ENCODE measurements at places on chromosomes 3 and 15.

DNA sequence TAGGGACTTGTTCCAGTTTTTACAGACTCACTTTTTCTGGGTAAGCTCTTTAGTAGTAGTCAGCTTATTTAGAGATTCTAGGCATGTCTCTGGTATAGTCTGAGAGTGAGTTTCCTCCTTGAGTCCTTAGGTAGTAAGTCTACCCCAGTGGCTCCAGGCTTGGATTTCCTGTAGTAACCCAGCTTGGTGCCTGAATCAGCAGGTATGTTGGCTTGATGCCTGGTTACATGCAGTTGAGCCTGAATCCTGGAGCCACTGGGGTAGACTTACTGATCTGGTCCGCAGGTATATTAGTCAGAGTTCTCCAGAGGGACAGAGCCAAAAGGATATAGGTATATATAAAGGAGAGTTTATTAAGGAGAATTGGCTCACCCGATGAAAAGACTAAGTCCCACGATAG, 85.8 kb upstream of the RBMS3 start:
- no peak for DNase-seq

DNA sequence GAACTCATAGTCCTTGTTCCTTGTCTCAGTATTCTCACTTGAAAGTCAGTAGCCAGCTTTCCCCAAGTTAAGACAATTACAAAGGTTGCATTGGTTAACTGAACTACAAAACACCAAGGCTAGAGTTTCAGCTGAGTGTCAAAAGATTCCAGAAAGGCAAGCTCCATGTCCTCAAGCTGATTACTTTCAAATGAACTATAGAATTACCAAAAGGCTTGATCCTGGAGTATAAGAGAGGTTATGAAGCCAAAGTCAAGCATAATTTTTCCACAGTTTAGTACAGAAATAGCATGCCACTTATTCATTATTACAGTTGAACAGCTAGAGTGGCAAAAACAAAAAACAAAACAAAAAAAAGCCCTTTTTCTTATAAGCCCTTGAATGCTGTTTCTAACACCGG, 51.9 kb downstream of the ZBTB20 start:
- DNase-seq: no peak

DNA sequence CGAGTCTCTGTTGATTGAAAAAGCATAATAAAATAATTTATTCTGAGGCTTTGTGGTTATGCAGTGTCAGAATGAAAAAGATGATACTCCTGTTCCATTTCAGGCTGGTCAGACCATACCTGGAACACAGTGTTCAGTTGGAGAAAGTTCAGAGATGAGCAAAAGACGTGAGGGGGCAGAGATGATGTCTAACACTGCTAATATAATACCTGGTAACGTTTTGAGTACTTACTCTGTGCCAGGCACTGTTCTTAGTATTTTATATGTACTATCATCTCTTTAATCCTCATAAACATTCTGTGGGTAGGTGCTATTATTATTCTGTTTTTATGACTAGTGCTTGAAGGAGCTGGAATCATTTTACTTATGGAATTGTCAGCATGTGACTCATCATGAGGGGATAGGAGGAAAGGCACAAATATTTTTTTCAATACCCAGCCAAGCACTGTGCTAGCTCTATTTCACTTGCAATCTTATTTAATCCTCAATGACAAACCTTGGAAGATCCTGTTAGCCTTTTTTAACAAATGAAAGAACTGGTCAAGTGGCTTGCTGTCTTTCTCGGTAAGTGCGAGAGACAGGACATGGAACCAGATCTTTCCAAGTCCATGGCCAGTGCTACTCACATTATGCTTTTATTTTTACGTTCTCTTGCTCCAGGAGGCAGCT, 31.8 kb downstream of the IQGAP1 start:
- no peak for DNase-seq

GRCh38 chr15:35319354-35319753, 226.6 kb downstream of the DPH6 start:
- DNase-seq: no peak

- no peak for DNase-seq
Measured at GRCh38 chr3:38549957-38550840, 54.1 kb downstream of the EXOG start.

DNA sequence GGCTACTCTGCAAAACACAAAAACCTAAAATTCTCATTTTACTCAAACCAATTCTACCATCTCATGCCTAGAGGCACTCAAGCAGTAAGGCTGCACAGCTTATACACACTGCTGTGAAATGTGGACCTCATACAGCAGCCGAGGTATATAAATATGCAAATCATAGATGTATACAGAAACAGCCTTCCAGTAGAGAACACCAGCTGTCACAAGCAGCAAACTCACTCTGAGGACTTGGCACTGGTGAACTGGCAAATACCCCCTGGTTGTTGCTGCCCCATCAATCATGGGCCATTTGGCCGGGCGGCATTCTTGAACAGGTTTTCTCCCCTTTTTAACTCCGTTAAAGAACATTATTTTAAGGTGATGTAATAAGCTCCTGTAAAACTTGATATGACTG, 378.0 kb downstream of the LSAMP start:
- DNase-seq: no peak

GRCh38 chr3:16665282-16665741, 60.1 kb upstream of the DAZL start:
- no peak for DNase-seq

GRCh38 chr15:96891046-96891445, 560.5 kb downstream of the NR2F2 start:
- DNase-seq: no peak

- no peak for DNase-seq
Measured at GRCh38 chr3:187291512-187292132, at the start of gene MASP1. TSS of gene MASP1 (minus strand) at chr3:187291737. CDS start at chr3:187291632, 105 bp downstream.

GRCh38 chr3:119428538-119428937, 34.9 kb downstream of the TMEM39A start:
- DNase-seq: no peak

DNA sequence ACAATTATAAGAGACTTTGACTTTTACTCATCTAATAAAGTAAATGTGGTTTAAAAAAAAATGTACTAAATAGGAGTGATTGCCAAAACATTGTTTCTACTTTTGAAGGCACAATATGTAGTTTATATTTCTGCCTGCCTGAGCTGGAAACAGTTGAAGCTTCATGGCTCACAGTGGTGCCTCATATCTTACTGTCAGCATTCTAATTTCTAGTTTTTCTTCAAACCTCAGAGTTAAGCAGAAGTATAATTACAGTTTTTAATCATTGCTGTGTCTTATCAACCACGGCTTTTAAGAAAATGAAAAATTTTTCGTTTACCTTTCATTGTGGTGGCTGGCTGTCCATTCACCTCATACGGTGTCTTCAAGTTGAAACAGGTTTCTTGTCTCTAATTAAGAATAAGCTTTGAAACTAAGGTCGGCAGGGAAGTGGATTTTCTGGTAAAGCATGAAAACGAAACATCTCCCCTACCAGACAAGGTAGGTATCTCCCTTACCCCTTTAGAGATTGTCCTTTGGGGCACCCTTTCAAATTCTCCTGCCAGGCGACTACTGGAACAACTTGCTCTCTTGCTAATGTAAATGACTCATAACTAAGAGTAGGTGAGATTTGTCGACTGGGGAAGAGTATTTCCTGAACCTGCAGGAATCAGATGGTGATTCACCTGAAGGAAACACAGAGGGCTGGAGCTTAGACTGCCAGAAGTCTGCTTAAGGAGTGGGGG, at the start of gene GPR87:
Gene GPR87, minus strand, starts transcription at position 554 of the 725 bp plus-strand sequence. CDS start 16,720 bp downstream, outside the sequence.
- DNase-seq: no peak

GRCh38 chr3:46407970-46408369, 911 bp downstream of the CCRL2 start:
- peak; percentile 78 for DNase-seq

- DNase-seq: no peak
Measured at GRCh38 chr3:43481375-43481774, 140.4 kb downstream of the ANO10 start.

- no peak for DNase-seq
Measured at GRCh38 chr3:136465296-136465695, 215.2 kb downstream of the PCCB start.

DNA sequence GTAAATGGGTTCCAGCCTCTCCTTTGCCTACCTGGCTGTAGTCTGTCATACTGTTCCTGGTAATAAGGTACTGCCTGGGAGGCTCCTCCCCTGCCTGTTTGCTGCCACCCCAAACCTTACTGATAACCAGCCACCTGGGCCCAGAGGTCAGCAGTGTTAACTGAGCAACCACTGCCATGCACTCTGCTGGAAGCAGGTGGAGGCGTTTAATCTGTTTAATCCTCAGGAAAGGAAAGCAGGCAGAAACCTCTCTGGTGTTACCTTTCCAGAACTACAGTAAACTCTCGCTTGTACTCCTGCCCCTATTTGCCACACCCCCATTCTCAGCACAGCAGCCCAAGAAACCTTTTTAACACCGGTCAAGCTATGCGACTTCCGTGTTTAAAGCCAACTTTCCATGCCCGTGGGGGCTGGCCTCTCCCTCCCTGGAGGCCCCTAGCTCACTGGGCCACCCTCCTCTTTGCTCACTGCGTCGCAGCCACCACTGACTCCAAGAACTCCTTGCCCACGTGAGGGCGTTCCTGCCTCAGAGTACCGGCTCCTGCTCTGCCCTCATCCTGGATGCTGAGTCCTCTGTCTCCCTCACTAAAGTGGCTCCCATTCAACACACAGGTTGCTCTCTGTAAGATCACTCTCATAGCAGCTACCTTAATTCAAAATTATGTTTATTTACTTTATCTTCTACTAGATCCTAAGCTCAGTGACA, 8.3 kb downstream of the BDH1 start:
- DNase-seq: no peak

GRCh38 chr15:48221885-48222284, 15.8 kb downstream of the SLC12A1 start:
- no peak for DNase-seq

- no peak for DNase-seq
Measured at GRCh38 chr15:36359286-36359685, 220.1 kb upstream of the CDIN1 start.

GRCh38 chr3:51670053-51670822, 814 bp upstream of the TEX264 start:
- no peak for DNase-seq

DNA sequence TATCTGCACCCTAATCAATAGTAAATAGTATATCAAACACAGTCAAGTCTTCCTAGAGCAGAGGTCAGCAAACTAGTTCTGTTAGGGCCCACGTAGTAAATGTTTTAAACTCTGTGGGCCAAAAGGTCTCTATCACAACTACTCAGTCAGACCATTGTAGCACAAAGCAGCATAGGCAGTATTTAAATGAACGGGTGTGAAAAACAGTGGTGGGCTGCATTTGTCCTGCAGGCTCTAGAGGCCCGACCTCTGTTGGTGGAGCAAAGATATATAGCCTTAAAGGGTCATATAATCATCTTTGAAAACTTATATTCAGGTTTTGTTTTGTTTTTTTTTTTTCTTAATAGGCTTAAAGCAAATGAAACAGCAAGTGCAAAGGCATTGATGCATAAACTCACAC, 326.4 kb upstream of the TRIM42 start:
- no peak for DNase-seq

- DNase-seq: no peak
Measured at GRCh38 chr15:70023769-70024491, 73.8 kb downstream of the TLE3 start.

DNA sequence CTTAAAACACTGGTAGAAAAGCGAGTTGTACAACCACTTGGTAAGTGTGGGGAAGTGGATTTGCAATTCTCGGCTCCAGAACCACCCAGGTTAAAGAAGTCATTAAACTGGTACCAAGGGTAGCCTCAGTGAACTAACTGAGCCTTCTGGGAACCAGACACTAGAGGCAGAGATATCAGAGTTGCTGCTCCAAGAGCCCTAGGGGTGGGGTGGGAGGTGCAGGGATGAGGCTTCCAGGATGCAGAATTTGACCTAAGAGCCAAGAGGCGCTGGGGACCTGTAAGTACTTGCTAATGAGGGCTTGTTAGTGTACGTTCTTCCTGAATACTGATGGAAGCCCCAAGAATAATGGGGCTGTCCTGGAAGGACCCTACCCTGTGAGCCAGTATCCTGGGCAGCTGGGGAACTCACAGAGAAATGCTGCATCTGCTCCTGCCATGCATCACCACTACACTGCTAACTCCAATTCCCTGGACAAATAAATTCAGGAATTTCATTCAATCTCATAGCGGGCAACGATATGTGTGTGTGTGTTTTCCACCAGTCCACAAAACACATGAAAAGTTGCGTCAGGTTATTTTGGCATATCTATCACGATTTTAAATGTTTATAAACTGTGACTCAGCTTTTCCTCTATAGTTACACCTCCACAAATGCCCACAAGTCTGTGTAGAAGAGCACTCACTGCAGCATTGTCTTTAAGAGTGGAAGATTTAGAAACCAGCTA, 23.8 kb downstream of the STIMATE start:
- no peak for DNase-seq

GRCh38 chr3:15262021-15262420, 56.0 kb downstream of the CAPN7 start:
- no peak for DNase-seq

GRCh38 chr3:196341137-196341536, 2.9 kb upstream of the TM4SF19 start:
- peak; percentile 89 for DNase-seq

GRCh38 chr3:14933820-14934425, 13.5 kb upstream of the NR2C2 start:
- no peak for DNase-seq

GRCh38 chr3:168968609-168969008, 694.9 kb downstream of the MECOM start:
- DNase-seq: no peak

DNA sequence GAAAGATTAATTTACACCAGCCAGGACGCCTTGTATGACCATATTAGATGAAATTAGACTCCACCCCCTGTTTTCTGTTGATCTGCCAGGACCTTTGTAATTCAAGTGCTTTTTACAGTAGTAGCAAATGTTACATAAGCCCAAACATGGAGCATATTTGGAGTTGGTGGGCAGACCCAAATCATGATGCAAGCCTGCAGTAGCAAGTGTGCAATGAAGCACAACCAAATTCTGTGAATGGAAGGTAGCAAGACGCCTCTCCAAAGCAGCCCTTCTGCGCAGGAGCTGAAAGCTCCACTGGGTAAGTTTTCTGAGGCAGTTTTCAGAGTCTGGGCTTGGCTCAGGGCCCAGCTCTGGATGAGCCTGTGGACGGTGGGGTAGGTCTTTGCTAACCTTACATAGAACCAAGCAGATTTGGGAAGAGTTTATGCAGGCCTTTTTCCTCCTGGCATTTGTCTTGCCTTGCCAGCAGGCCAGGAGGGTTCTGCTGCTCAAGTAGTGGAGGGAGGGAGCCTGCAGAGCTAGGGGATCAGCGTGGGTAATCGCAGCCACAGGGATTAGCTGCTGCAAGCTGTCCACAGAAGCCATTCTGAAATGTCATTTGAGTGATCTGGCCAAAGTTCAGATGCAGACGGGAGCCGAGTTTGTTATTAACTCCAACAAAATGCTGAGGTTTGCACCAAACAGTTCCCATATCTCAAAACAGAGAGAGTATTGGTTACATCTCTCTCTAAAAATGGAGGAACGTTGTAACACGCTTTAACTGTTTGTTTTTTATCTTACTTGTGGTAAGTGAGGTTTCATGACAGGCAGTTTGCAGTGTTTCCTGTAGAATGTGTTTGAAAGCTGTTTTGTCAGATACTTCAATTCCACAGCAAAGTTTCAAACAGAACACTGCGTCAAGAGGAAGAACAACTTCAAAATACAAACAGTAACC, 55.4 kb downstream of the PSMD6 start:
- DNase-seq: no peak
